Endothelial cell of coronary artery (primary cell): ENCODE measurements at places on chromosomes 4 and X. TPM values are rescaled to one million over a fixed set of nuclear protein-coding genes. Genes with fewer than 3 reads are reported as not detected.

C4orf50 gene
- total RNA-seq: not detected in 2 replicates

BEX1 gene
- total RNA-seq: 0.45 and 1.4 TPM in 2 replicates

KLHL13 gene
- 3.1 and 14.3 TPM in 2 replicates for total RNA-seq

PDGFRA gene
- total RNA-seq: 1.2 and 12.0 TPM in 2 replicates

GPM6B gene
- 0.18 and 2.4 TPM in 2 replicates for total RNA-seq

BEND2 gene
- not detected in 2 replicates for total RNA-seq

PALLD gene
- total RNA-seq: 17.3 and 51.4 TPM in 2 replicates

PABPC4L gene
- total RNA-seq: 0.36 and 0.38 TPM in 2 replicates

UGT2B7 gene
- total RNA-seq: not detected in 2 replicates

FAM114A1 gene
- total RNA-seq: 111 and 167 TPM in 2 replicates

YIPF7 gene
- total RNA-seq: not detected in 2 replicates

MAGEE2 gene
- total RNA-seq: not detected in 2 replicates

PAK3 gene
- 0.72 and 0.94 TPM in 2 replicates for total RNA-seq

EGFL6 gene
- total RNA-seq: not detected in 2 replicates

BEND4 gene
- total RNA-seq: 0.19 and 0.27 TPM in 2 replicates

G3BP2 gene
- total RNA-seq: 174 and 182 TPM in 2 replicates

TEX13A gene
- not detected in 2 replicates for total RNA-seq

CDX4 gene
- not detected in 2 replicates for total RNA-seq

GPC3 gene
- not detected in 2 replicates for total RNA-seq

RPL34 gene
- total RNA-seq: 982 and 1,223 TPM in 2 replicates

CTSO gene
- total RNA-seq: 3.6 and 5.7 TPM in 2 replicates

H2BW2 gene
- total RNA-seq: not detected in 2 replicates

ARX gene
- total RNA-seq: not detected in 2 replicates

CENPVL2 gene
- not detected in 2 replicates for total RNA-seq

TMEM144 gene
- total RNA-seq: 6.0 and 6.4 TPM in 2 replicates

DMRTC1B gene
- not detected in 2 replicates for total RNA-seq

AFP gene
- total RNA-seq: 1.0 TPM in 1 of 2 replicates, not detected in the other

OTUD4 gene
- 21.7 and 26.1 TPM in 2 replicates for total RNA-seq

PFKFB1 gene
- total RNA-seq: not detected in 2 replicates

RIBC1 gene
- 0.09 and 0.36 TPM in 2 replicates for total RNA-seq

ARHGAP36 gene
- total RNA-seq: 0.09 TPM in 1 of 2 replicates, not detected in the other

SMIM20 gene
- 20.9 and 22.6 TPM in 2 replicates for total RNA-seq

DMRTC1 gene
- not detected in 2 replicates for total RNA-seq

TEX11 gene
- not detected in 2 replicates for total RNA-seq

SFRP2 gene
- total RNA-seq: not detected in 2 replicates

MAOB gene
- total RNA-seq: under 0.01 TPM in 1 of 2 replicates, not detected in the other

ARR3 gene
- total RNA-seq: not detected in 2 replicates

PACRGL gene
- total RNA-seq: 24.9 and 26.7 TPM in 2 replicates

PITX2 gene
- total RNA-seq: not detected in 2 replicates

CHRDL1 gene
- not detected in 2 replicates for total RNA-seq

LANCL3 gene
- 0.19 and 0.81 TPM in 2 replicates for total RNA-seq
